ENCODE measurements at places on chromosomes 5 and 9. TPM values are rescaled to one million over a fixed set of nuclear protein-coding genes. Genes with fewer than 3 reads are reported as not detected.

Gene IFNA13
- total RNA-seq, result not detected

Gene CER1
- not detected for total RNA-seq

Gene WDR31
- 0.84 TPM for total RNA-seq

Gene TIMD4
- not detected for total RNA-seq

Gene ENHO
- not detected for total RNA-seq

Gene GLRA1
- total RNA-seq, result not detected

Gene PCDHGB5
- total RNA-seq, result 14.2 TPM

DNA sequence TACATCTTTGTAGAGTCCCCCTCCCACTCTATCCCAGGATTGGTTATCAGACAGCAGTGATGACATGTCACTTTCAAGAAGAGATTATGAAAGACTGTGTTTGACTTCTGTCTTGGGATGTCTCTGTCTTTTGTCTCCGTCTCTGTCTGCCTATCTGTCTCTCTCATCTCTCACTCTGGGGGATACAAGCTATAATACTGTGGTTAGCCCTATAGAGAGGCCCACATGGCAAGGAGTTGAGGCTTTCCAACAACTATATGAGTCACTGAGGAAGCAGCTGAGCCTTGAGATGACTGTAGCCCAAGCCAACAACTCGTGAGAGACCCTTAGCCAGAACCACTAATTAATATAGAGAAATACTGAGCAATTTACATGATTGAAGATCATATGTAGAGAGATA, 284.8 kb downstream of the PDE4D start:
- H3K36me3 ChIP-seq, result no peaks in the 10 kb centered on the region
- H3K27me3 ChIP-seq, result peaks cover 5% of the 10 kb centered on the region
- peaks cover 6% of the 10 kb centered on the region for H3K4me1 ChIP-seq
- H3K27ac ChIP-seq, result no peak overlapping the region
- DNase-seq, result peak; percentile 6

GRCh38 chr5:128844354-128844923, 120.8 kb upstream of the SLC27A6 start:
- H3K4me1 ChIP-seq, result no peaks in the 10 kb centered on the region
- no peak overlapping the region for H3K4me3 ChIP-seq
- peaks cover 3% of the 10 kb centered on the region for H3K27me3 ChIP-seq

GRCh38 chr9:126628969-126629674, 15.4 kb downstream of the LMX1B start:
- H3K4me1 ChIP-seq, result no peaks in the 10 kb centered on the region
- H3K27me3 ChIP-seq, result peaks cover 56% of the 10 kb centered on the region
- H3K36me3 ChIP-seq, result no peaks in the 10 kb centered on the region
- no peak overlapping the region for H3K27ac ChIP-seq
- DNase-seq, result no peak

- 0 out of 2 replicates have a peak overlapping the region, but pooled peaks have one; percentile 10 for H3K27ac ChIP-seq
- H3K4me3 ChIP-seq, result peak overlapping the region; percentile 29
- peaks cover 55% of the 10 kb centered on the region for H3K4me1 ChIP-seq
- peaks cover 47% of the 10 kb centered on the region for H3K36me3 ChIP-seq
- DNase-seq, result no peak
Observed at GRCh38 chr5:54524082-54524481, 6.5 kb downstream of the SNX18 start.

DNA sequence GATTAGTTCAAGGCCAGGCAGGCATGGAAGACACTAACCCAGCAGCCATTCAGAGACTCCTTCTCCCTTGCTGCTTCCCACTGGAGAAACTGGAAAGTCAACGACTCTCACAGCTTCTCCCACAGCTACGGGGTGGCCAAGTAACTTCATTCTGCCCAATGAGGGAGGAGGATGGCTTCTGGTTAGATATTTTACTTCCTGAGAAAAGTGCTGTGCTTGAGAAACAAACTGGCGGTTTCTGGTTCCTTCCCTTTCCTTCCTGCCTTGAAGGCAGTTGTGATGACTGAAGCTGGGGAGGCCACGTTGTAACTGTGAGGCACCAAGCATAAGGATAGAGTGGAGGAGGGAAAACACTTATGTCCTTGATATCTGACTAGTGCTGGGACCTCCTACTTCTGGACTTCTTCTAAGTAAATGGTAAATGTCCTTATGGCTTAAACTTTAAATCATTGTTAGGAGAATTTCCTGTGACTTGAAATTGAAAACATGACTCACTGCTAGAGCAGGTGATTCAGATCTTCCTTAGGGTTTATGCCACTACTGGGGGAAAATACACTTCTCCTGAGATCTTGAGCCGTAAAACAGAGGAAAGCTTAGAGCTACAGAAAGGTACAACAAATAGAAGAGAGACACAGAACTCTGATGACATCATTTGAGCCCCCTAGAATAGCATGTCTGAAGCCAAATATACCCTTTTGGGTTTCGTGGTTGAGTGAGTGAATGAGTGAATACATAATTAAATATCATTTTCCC, 3.1 kb upstream of the GNPDA1 start:
- no peaks in the 10 kb centered on the region for H3K27me3 ChIP-seq
- peak overlapping the region; percentile 10 for H3K27ac ChIP-seq
- peaks cover 49% of the 10 kb centered on the region for H3K4me1 ChIP-seq
- DNase-seq, result peak; percentile 38
- peaks cover 5% of the 10 kb centered on the region for H3K36me3 ChIP-seq

- no peaks in the 10 kb centered on the region for H3K27me3 ChIP-seq
- peaks cover 19% of the 10 kb centered on the region for H3K36me3 ChIP-seq
- peak overlapping the region; percentile 76 for H3K27ac ChIP-seq
- H3K4me1 ChIP-seq, result peaks cover 60% of the 10 kb centered on the region
Observed at GRCh38 chr5:53942724-53943123, 367.6 kb downstream of the ARL15 start.

DNA sequence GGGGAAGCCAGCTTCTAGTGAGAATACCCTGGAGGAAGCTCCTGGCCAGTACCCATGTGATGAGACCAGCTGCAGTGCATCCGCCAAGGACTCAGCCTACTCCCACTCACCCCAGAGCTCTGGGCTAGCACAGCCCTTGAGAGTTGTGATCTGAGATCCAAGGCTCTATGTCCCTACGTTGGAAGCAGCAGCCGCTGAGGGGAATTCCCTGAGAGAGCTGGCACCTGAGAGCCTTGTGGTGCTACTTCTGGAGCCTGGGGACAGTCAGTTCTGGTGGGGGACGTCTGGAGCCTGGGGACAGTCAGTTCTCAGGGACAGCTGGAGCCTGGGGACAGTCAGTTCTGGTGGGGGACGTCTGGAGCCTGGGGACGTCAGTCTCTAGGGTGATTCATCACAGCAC, 39.2 kb downstream of the PDZD2 start:
- peaks cover 45% of the 10 kb centered on the region for H3K27me3 ChIP-seq
- no peaks in the 10 kb centered on the region for H3K36me3 ChIP-seq
- H3K4me1 ChIP-seq, result no peaks in the 10 kb centered on the region
- H3K27ac ChIP-seq, result no peak overlapping the region

DNA sequence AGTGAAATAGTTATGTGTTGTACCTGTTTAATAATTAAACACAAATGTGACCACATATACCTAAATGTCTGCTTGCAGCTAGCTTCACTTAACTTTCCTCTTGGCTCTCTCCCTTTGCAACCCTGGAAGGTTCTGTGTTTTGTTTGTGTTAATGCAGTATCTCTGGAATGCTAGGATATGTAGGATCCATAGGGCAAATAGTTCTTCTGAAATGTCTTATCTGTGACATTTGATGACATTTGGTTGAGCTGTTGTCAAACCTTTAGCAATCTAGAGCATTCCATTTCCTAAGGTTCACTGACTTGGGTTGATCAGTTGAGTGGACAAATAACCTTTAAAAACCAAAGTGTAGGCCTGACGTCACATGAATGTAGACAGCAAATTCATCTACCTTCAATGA, 21.8 kb downstream of the CTNNA1 start:
- no peak overlapping the region for H3K27ac ChIP-seq
- H3K4me3 ChIP-seq, result no peak overlapping the region
- no peaks in the 10 kb centered on the region for H3K27me3 ChIP-seq
- peaks cover 27% of the 10 kb centered on the region for H3K36me3 ChIP-seq
- DNase-seq, result no peak
- H3K4me1 ChIP-seq, result peaks cover 32% of the 10 kb centered on the region

DNA sequence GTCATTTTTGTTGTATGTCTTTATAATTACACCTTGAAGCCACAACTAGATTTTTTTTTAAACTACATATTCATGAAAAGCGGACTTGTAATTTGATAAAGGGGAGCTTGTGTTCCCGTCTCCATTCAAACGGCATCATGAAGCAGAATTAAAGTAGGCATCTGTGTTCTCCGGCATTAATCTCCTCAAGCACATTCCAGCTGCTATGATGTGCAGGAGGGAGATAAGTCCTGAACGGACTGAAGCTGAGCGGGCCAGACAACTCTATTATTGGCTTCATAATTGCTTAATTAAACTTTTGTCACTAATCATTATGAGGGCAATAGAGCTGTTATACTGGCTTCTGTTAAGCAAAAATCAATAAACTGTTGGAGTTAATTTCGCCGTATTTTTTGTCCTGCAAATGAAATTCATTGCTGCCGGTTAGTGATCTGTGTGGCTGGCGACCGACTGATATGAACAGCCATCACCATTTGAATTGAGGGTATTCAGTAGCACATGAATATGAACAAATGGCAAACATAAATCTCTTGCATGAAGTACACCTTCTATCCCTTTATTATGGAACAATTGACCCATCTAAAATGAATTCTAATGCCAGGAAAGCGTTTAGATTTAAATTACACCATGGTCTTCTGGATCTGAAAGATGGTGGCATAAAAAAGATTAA, 408.8 kb upstream of the IRX1 start:
- peaks cover 4% of the 10 kb centered on the region for H3K36me3 ChIP-seq
- no peaks in the 10 kb centered on the region for H3K27me3 ChIP-seq
- no peak overlapping the region for H3K4me3 ChIP-seq
- H3K4me1 ChIP-seq, result no peaks in the 10 kb centered on the region
- no peak for DNase-seq
- H3K27ac ChIP-seq, result no peak overlapping the region

DNA sequence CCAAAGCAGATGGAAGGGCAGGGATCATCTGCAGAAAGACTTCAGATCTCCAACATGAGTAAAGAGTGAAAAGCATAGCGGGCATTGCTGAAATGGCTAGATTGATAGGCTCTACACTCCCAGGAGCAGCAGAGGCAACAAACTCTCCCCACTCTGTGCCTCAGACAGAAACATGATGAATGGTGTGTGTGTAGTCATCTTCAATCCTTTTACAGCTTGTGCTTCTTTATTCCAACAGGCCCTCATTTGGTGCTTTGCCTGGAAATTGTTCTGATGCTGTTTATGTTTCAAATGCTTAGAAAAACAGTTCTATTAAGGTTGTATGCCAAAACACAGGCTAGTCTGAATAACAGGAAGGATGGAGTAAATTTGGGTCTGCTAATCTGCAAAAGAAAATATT, 176.2 kb downstream of the DMRTA1 start:
- no peak overlapping the region for H3K4me3 ChIP-seq
- no peaks in the 10 kb centered on the region for H3K4me1 ChIP-seq
- no peaks in the 10 kb centered on the region for H3K36me3 ChIP-seq

GRCh38 chr9:89555036-89555415, 49.8 kb upstream of the GADD45G start:
- H3K27ac ChIP-seq, result no peak overlapping the region
- H3K27me3 ChIP-seq, result peaks cover 18% of the 10 kb centered on the region
- no peak for DNase-seq
- H3K4me1 ChIP-seq, result no peaks in the 10 kb centered on the region

DNA sequence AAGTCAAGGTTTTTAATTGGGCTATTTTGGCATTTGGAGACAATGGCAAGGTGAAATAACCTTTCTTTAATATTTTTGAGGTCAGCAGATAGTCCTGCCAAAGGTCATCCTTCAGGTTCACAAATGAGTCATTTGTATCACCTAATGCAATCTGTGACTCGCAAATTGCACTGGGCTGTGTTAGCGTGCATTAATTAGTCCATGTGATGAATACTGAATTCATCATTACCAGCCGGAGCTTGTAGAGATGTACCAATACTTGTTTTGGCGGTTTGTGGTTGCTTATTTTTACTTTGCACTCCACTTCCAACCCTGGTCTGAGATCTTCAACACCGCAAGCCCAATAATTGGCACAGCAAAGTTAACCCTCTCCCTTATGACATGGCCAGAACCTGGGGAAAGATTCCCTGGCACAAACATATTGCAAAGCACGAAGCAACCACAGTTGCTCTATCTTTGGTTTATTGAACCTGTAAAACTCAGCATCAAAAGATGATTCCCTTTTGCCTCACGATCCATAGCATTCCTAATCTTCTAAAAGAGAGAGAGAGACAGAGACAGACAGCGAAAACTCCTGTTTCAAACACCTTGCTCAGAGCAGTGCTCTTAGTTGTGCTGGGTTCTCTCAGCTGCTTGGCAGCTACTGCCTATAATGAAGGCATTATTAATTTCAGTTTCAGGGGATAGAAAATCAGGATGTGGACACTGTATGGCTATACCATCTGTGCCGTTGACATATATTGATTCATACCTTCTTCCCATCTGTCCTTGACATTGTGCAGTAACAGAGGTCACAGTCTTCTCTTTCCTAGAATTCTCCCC, 178.1 kb downstream of the EBF1 start:
- H3K27ac ChIP-seq, result no peak overlapping the region
- H3K27me3 ChIP-seq, result no peaks in the 10 kb centered on the region
- no peak overlapping the region for H3K4me3 ChIP-seq
- H3K4me1 ChIP-seq, result no peaks in the 10 kb centered on the region
- no peak for DNase-seq

DNA sequence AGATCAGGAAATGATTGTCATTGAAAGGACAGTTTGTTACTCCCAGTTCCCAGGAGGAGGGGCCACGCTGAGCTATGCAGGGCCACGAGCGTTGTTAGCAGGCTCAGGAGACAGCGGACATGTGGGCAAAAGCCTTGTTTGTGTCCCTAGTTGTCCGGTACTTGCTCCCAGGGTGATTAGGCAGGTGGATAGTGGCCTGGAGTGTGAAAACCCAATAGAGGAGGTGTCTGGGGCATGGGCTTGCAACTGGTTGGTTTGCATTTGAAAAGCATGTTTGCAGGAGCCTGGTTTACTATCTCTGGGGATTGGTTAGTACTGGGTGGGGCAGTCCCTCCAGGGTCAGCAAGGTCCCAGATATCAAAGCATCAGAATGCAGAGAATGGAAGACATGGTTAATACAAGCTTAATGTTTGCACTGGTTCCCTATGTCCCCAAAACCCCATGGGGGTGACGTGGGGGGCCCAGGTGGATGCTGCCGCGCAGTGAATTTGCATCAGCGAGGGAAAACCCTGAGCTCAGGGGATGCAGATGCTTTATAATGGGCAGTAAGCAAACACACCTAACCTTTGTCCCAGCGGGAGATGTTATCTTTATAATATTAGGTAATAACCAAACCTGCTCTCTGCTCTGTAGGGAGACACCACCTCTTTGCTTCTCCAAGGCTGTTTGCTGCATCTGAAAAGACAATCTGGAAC, 39.7 kb downstream of the ROPN1L start:
- no peak for DNase-seq
- H3K27ac ChIP-seq, result no peak overlapping the region
- no peak overlapping the region for H3K4me3 ChIP-seq
- H3K27me3 ChIP-seq, result no peaks in the 10 kb centered on the region

Measured in HFFc6 (cell line).